ENCODE measurements at places on chromosomes 1 and 21.
A peak's percentile ranks its signal among the peaks of the same experiment; 100 is the strongest.

DNA sequence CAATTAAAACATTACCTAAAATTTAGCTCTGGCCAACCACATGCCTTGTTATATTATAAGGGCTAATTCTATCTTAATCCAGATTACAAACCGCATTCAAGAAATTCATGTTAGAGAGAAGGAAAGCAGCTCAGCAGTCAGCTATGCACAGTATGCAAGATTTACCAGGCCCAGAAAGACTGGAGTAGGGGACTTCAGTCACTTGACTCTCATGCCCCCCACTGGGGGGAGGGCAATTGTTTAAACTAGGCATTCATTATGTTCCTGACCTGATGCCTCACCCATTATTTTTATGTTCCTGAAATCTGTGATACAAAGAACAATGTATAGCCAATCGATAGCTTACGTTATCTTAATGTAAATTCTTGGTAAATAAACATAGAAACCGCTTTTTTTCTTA, 96.9 kb downstream of the ZNF644 start:
- no peak for DNase-seq

DNA sequence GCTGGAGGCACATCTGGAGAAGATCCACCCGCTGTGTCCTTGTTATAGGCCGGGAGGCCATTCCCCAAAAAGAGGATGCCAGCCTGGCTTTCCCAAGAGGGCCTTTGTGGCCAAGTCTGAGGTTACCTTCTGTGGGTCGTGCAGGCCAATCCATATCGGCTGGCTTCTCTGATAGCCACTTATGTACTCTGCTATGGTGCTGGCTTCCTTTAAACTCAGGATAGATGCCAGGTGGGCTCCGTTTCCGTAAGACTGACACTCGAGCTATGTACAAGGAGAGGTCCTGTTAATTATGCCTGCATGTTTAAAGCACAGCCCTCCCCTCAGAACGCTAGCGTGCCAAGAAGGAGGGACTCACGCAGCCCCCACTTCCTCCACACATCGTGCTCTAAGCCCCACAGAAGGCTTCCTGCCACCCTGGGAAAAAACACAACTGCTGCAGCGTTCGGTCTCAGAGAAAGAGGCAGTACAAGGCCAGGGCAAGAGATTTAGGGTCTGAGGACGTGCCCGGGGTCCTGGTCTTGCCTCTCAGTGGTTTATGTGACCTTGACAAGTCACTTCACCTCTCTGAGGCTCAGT, 11.6 kb downstream of the REG4 start:
- no peak for DNase-seq

DNA sequence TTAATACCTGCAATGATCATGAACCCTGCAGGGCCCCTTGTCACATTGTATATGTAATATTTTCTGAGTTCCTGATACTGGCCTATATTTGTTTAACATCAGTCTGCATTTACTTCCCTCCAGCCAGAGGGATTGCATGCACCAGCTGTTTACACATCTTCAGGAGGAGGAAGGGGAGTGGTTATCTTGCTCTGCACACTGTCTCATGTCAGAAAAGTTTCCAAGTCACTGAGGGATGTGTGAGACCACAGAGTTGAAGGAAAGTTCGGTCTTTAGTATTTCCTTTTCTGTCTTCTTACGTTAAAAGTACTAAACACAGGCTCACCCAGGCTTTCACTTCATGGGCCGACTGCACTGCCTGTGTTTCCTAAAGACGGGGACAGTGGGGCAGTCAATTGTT, 574.1 kb downstream of the LMO4 start:
- peak; percentile 6 for DNase-seq

DNA sequence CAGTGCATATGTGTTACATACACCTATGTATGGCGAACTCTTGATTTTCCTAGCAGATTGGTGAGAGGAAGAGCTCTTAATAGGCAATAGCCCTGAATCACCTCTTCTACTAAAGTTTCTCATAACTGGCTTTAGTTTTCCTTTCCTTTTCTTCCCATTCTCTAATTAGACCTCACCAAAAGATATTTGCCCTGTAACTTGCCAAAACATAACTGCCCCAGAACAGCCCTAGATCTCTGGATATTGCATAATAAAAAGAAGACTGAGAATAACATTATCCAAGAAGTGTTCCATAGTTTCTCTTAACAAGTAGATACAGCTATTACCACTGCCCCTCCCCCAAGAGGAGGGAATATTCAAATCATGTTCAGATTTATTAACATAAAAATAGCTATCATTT, 16.3 kb downstream of the SGIP1 start:
- no peak for DNase-seq

DNA sequence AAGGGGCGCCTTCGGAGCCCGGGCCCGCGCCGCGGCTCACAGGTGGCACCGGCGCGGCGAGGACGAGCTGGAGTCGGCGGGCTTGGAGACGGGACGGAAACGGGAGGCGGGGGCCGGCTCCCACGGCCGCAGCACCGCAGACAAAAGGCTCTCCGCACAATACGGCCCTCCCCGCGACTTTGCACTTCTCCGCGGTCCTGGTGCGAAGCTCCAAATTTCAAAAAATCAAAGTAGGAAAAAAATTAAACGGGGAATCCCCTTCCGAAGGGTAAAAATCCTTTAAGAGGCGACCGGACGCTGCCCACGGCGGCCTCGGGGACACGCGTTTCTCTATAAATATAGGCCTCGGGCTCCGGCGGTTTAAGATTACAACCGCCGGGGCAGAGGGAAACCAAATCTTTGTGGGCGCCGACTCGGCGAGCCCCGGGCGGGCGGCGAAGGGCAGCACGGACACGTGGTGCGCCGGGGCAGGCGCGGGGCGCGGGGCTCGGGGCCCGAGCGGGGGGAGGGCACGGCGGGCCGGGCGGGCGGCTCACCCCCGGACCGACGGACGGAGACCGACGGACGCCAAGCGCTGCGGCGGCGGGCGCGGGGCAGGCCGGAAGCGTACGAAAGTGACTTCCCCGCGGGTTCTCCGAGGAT, 453 bp downstream of the PABPC4 start:
- DNase-seq = no peak

DNA sequence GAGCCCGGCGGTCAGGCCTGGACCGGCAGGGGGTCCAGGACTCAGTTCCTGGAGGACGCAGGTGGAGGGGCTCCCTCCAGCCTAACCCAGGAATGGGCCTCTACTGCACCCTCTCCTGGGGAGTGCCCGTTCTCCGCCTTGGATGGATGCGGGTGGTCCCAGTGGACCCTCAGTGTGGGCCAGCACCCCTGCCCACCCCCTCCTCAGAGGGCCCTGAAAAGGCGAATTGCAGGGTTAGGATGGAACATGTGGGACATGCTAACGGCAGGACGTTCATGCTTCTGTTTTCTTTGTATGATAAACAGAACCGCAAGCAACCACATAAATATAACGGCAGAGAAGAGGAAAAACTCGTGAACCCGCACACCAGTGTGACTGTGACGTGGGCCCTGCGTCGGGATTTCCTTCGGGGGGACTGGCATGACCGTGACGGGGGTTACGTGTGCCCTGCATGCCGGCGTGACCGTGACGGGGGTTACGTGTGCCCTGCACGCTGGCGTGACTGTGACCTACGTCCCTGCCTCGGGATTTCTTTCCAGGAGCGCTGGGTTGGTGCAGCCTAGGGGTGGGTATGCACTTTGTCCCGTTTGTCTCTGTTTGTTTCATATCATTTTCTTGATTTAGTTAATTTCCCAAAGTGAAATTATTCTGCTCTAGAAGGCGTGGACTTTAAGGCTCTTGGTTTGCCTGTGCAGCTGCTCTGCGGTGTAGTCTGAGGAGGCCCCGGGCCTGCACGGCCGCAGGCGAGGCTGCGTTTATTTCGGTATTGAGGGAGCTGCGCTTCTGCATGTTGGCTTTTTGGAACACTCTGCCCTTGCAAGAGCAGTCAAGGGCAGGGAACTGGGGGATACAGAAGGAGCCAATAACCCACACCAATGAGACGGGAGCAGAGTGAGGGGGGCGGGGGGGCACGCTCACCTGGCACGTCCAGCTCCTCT, 3.1 kb downstream of the FTCD start:
- no peak for DNase-seq

GRCh38 chr1:163973586-163973985, 585.4 kb upstream of the PBX1 start:
- DNase-seq = no peak

- no peak for DNase-seq
These were observed 487.8 kb downstream of the PCP4 start for GRCh38 chr21:40355076-40355475.

- DNase-seq = no peak
These were observed 77.2 kb upstream of the USH2A start for GRCh38 chr1:216500273-216500967.

GRCh38 chr1:65009176-65009575, 42.8 kb upstream of the JAK1 start:
- no peak for DNase-seq

- no peak for DNase-seq
These were observed 3.3 kb downstream of the CCSAP start for GRCh38 chr1:229339520-229339919.

DNA sequence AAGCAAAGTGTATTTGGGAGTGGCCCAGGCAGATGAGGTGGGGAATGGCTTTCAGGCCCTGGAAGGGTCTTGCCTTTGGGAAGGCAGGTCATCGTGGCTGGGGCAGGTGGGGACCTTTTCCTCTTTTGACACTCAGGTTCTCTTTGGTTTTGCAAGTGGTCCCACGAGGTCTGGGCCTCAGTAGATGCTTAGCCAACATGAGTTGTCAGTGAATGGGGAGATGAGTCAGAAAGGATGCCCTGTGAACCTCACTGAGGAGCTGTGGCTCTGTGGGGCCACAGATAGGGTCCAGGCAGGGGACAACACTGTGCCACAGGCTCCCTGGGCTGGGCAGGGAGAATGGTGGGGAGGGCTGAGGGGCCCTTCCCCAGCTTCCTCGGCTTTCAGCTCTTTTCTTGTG, 19.0 kb downstream of the ARHGEF10L start:
- DNase-seq = no peak

- DNase-seq = no peak
These were observed 7.4 kb upstream of the DNMT3L start for GRCh38 chr21:44269090-44269489.

GRCh38 chr21:14684071-14684470, 138.0 kb upstream of the SAMSN1 start:
- DNase-seq = no peak

DNA sequence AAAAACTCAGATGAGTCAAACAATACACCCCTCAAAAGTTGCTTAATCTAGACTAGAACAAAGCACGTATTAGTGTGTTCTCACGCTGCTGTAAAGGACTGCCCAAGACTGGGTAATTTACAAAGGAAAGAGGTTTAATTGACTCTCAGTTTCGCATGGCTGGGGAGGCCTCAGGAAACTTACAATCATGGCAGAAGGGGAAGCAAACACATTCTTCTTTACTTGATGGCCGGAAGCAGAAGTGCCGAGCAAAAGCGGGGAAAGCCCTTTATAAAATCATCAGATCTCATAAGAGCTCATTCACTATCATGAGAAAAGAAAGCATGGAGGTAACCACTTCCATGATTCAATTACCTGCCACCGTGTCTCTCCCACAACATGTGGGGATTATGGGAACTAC, 10.1 kb downstream of the JAM2 start:
- DNase-seq = no peak

GRCh38 chr1:68782890-68783289, 286.0 kb upstream of the DEPDC1 start:
- no peak for DNase-seq

DNA sequence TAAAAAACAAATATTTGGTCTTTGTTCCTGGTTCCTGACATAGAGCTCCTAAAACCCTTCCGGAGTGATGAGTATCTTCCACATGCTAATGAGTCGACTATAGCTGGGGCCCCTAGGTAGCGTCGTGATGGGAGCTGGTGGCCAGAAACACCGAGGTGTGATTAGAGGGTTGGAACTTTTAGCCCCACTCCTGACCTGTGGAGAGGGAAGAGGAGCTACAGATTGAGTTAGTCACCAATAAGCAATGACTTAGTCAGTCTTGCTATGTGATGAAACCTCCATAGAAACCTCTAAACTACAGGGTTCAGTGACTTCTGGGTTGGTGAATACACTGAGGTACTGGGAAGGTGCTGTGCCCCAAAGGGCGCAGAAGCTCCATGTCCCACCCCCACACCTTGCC, 30.1 kb upstream of the PLD5 start:
- DNase-seq = no peak

GRCh38 chr1:37930246-37931101, 16.4 kb downstream of the INPP5B start:
- no peak for DNase-seq

GRCh38 chr21:43799301-43799840, 10.0 kb downstream of the RRP1 start:
- no peak for DNase-seq

GRCh38 chr1:227298512-227299240, 19.6 kb downstream of the CDC42BPA start:
- DNase-seq = no peak

- no peak for DNase-seq
These were observed 98.1 kb downstream of the ADSS2 start for GRCh38 chr1:244353551-244354091.

GRCh38 chr1:160907976-160908375, 23.0 kb upstream of the ITLN1 start:
- DNase-seq = no peak

DNA sequence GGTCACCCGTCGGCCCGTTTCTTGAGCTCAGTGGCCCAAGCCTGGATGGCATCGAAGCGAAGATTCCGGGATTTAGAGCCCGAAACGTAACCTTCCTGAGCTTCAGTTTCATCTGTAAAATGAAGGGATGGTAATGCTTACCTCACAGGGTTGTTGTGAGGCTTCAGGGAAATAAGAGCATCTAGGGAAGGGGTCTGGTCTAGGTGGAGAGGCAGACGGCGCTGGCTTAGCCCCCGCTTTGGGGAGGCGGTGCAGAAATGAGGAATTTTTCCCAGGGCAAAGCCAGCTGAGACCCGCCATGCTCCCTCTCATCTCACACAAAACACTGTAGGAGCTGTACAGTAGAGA, 717 bp upstream of the MYCL start:
- no peak for DNase-seq

- no peak for DNase-seq
These were observed 23.1 kb upstream of the DYNLT5 start for GRCh38 chr1:66729119-66729518.

DNA sequence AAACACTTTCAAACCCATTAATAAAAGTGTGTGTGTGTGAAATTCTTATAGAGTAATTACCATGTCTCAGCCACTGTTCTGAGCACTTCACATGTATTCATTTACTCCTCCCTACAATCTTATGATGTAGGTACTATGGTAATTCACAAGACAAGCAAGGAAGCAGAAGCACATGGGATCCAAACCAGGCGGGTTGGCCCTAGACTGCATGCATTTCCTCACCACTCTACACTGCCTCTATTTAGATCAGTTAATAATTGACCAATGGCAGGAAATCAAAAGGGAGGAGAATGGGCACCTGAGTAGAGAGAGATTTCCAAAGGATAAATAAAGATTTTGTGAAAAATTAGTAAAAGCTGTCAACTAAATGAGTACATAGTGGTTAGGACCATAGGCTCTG, 15.7 kb downstream of the MAP3K21 start:
- no peak for DNase-seq

GRCh38 chr21:32257962-32258785, 20.7 kb downstream of the MIS18A start:
- peak; percentile 82 for DNase-seq

Data from midbrain (tissue), 1 donor.